ENCODE measurements at places on chromosomes 11 and 22.
A peak's percentile ranks its signal among the peaks of the same experiment; 100 is the strongest.

DNA sequence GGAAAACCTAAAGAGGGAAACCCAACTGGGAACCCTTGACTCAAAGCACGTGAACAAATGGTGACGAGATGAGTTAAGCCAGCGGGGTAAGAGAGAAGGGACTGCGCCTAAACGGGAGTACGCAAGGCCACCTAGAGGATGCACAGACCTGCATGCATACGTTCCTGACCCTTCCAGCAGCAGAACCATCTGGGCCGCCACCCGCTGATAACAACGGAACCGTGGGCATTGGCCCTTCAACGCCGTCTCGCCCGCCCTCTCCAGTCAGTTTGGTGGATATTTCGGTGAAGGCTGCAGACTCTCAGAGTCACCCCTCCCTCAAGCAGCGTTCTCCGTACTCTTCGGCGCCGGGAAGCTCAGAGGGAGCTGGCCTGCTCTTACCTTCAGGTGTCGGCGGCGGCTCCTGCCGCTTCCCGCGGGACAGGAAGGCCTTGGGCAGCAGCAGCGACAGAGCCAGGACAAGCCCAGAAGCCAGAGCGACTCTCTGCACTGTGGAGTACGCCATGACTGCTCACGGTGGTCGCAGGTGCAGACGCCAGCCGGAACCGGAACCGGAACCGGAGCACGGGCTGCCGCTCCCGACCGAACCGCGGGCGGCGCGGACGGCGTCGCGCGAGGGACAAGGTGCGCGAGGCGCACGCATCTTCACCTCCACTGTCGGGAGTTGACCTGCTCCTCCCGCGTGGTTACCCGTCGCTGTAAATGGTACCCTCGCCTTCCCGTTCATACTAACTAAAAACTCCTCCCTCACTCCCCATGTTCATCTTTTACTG lies at the start of gene RIC3:
Gene RIC3 (minus strand): TSS at position 541 of the 773 bp plus-strand sequence. CDS start 36 bp downstream, at position 505.
- peak; percentile 49 for DNase-seq

GRCh38 chr22:31872209-31872608 lies 72.1 kb upstream of the YWHAH start:
- peak; percentile 3 for DNase-seq

GRCh38 chr11:119538753-119539152 lies 115.8 kb upstream of the THY1 start:
- DNase-seq, result no peak

GRCh38 chr11:61959114-61959513 lies 8.3 kb downstream of the FTH1 start:
- DNase-seq, result no peak

Data from central memory CD4-positive, alpha-beta T cell (primary cell).